ENCODE measurements at places on chromosomes 16 and 17.

DNA sequence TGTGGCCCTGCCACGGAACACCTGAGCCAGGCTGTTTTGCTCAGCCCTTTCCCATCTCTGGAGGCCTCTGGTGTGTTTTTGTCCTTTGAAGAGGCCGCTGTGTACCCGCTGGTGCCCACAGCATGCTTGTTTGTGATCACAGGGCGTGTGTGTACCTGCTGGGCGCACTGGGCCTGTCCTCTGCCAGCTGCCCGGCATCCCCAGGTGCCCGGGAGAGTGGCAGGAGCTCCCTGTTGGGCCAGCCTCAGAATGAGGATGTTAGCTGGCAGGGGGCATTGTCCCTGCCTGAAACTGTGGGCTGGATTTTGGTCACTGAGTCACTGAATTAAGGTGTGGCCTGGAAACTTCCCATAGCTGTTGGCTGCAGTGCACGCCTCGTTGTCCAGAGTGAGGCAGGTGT, 31.1 kb downstream of the BAIAP2 start:
- no peak for DNase-seq

DNA sequence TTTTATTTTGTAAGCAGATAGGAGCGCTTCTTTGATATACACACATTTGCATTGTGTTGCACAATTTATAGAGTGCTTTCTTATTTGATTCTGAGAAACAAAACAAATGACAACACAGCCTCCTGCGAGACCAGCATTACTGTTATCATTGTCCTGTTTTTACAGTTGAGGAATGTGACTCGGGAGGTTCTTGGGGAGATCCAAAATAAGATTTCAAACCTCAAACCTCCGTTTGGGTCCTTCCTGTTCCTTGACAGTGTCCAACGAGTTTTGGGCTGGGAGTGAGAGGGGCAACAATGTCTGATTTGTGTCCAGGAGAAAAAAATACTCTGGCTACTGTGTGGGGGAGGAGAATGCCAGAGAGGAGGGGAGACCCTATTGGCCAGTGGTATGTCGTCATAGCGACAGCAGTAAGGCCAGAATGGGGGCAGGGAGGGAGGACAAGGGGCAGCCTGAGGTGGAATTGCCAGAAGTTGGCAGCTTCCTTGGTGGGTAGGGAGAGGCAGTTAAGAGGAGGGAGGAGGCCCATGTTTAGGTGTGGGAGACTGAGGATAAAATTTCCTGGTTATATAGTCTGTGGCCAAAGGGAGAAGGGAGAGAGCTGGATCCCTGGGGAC, 45.5 kb downstream of the TMEM132E start:
- DNase-seq: no peak

DNA sequence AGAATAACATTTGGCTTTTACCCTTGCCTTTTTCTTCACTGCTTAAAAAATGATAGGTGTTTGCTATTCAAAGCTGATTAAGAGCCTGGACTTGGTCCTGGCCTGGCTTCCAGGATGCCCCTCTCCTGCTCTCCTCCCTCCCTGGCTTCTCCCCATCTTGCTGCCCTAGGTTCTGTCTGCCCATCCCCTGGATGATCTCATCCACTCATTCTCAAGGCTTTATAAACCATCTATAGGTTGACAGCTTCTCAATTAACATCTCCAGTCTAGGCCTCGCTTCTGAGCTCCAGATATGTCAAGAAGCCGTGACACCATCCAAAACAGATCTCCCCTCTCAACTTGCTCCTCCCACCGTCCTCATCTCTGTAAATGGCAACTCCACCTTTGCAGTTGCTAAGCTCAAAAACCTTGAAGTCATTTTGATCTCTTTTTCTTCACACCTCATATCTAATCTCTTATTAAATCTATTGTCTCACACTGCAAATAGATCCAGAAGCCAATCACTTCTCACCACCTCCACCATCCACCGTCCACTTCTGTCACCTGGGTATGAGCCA, 8.7 kb downstream of the ZNF771 start:
- DNase-seq: no peak

- DNase-seq: no peak
Measured at GRCh38 chr16:17379121-17379571, 91.6 kb downstream of the XYLT1 start.

GRCh38 chr17:80388175-80388574, 26.8 kb upstream of the ENDOV start:
- no peak for DNase-seq

DNA sequence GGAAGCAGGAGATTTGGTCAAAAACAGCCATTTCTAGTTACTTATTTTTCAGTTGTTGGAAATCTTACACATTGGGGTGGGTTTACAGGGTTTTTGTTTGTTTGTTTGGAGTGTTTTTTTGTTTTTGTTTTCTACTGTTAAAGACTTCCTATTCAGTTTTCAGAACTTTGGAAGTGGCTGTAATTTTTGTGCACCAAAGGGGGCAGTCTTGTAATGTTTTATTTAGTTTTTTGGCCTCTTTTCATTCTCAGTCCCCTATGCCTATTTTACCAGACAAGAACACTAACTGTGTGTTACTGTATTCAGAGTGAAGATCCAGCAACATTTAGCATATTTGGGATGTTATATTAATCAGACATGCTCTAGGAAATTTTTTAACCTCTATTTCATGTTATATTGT, 20.6 kb downstream of the TPPP3 start:
- no peak for DNase-seq

DNA sequence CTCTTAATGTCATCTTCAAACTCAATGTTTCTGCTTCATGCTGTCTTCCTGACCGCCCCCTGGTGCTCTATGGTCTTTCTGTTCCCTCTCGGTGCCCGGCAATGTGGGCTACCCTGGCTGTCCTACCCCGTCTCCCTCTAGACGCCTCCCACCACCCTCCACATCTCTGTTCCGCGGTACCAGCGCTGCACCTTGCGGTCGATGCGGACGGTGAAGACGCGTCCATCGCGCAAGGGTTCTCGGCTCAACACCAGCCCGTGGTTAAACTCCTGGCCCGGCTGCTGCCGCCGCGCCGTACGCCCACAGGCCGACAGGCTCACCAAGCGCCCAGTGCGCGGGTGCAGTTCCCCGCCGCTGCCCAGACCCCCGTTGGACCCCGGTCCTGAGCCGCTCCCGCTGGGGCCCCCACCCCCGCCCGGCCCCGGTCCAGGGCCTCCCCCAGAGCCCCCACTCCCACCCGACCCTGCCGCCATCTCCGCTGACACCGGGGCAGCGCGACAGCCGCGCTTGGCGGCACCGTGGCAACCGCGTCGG, at the start of gene NEURL4:
TSS of gene NEURL4 (minus strand) at position 496 of the 534 bp plus-strand sequence. CDS start at position 473, 23 bp downstream.
- DNase-seq: no peak

DNA sequence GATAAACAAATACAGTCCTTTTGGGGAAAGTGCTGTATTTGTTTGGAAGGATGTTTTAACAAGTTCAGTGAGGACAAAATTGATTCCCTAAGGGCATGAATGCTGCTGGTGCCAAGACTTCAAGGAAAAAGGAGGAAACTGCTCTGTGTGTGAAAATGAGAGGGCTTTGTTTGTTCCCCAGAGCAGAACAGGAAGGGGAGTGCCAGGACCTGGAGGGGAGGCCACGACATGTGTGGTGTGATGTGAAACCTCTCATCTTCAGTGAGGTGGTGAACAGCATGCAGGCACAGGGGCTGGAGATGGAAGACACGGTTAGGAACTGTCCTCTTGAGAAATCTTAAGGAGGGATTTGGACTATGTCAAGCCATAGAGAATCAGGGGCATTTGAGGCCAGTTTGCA, 46.6 kb upstream of the GRIN2A start:
- DNase-seq: no peak

DNA sequence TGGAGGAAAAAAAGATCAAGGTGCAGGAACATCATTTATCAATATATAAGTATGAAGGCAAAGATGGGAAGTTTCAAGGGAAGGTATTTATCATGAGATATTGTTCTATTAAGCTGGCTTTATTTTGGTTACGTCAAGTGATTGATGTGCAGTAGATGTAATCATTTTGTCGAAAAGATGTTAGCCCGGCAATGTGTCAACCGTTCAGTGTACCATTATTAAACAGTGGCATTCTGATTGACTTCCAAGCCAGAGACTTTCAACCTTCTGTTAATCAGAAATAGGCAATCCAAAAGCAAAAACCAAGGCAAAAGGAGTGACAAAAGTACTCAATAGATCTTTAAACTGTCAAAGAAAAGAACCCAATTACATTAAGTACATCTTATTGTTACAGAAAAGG, 1340.3 kb upstream of the GOT2 start:
- no peak for DNase-seq

GRCh38 chr17:56661906-56662305, 68.4 kb downstream of the NOG start:
- DNase-seq: no peak

DNA sequence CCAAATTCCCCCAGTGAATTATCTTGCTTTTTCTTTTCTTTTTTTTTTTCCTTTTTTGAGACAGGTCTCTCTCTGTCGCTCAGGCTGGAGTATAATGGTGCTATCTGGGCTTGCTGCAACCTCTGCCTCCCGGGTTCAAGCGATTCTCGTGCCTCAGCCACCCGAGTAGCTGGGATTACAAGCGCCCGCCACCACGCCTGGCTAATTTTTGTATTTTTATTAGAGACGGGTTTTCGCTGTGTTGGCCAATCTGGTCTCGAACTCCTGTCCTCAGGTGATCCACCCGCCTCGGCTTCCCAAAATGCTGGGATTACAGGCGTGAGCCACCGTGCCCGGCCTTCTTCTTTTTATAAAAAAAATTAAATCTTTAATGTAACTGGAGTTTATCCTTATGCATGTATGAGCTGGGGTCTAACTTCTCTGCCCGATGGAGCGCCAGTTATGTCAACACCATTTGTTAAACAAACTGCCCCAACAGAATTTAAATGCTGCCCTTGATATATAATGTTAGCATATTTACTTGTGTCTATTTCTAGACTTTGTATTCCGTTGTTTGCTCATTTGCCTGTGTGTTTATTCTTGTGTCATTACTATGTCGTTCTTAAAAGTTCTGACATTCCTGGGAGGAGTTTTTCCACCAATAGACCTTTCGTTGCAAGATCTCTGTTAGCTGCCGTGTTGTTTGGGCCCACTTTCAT, 535 bp upstream of the AURKB start:
- DNase-seq: no peak

- no peak for DNase-seq
Measured at GRCh38 chr17:34709158-34709754, 129.9 kb downstream of the TMEM132E start.

GRCh38 chr17:72702998-72703397, 389.5 kb downstream of the SLC39A11 start:
- no peak for DNase-seq

- DNase-seq: no peak
Measured at GRCh38 chr16:30491744-30492308, 19.3 kb downstream of the ITGAL start.

DNA sequence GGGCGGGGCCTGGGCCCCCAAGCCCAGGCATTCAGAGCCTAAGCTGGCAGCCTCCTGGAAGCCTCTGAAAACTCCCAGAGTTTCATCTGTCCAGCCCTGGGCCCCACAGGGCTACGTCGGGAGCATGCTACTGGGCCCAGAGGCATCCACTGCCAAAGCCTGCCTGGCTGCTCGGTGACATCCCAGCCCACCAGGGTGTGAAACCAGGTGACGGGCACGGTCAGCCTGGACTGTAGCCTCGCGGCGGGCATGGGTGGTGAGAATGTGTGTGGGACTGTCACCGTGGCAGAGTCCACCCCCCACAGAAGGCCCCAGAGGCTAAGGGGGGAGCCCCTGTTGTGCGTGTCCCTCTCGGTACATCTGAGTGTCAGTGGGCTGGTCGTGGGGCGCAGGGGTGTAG, 25.6 kb upstream of the AATK start:
- no peak for DNase-seq

DNA sequence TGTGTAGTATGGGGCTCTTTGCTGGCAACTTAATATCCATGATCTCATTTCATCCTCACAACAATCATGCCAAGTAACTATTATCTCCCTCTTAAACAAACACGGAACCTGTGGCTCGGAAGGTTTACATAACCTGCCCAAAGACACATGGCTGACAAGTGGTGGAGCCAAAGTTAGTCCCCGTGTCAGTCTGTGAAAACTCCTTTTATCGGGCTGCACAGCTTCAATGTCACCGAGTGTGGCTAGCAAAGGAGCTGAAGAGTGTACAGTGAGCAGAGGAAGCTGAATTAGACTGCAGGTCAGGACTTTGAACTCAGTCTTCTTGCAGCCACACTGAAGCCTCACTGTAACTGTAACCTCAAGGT, 80.3 kb downstream of the PARN start:
- no peak for DNase-seq

DNA sequence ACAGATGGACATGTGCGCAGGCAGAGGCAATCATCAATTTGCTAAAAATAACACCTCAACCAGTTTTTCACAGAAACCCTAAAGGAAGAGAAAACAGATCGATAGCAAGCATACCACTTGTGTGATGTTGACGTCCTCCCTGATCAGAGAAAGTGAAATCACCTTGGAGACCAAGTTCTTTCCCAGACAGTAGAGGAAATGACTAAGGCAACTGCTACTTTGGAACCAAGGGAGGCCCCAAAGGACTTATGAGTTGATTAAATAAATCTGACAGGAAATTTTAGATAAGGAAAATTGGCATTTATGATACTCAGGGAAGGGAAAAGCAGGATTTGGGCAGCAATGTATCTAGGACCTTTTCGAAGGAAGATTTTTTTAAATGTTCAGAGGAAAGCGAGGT, 267.1 kb upstream of the ASIC2 start:
- DNase-seq: no peak

DNA sequence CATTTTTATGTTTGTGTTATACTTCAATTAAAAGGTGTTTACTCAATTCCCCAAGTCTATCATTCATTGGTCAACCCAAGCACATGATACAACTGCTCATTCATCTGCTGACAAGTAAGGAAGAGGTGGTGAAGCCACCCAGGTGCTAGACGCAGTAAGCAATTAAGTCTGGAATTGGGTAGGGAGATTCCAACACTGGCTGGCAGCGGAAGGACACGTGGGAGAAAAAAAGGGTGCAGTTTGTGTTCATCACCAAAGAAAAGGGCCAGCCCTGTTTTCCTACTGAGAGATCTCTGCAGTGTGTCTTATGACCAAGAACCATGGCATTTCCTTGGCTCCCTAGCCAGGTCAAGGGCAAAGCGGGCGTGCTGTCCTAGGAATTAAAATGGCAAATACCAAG, 11.8 kb upstream of the ZNF23 start:
- no peak for DNase-seq

- no peak for DNase-seq
Measured at GRCh38 chr16:67120025-67120424, 10.3 kb downstream of the PHAF1 start.

DNA sequence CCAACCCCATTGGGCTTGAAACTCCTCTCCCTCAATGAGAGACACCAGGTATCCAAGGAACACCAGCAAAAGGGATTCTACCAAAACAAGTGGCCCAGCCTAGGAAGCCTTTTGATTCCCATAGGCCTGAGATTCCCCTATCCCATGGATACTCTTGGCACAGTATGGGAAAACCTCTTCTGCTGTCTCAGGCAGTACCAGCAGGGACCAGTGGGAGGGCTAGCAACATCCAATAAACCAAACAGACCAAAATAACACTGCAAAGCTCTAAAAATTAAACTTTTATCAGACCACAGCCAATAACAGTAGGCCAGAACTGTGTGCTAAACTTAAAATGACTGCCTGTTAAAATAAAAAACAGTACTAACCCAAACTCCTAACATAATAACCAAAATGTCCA, 153.9 kb upstream of the CES5A start:
- DNase-seq: no peak
